ENCODE measurements at places on chromosomes 5 and 9.
A peak's percentile ranks its signal among the peaks of the same experiment; 100 is the strongest.

- no peak for DNase-seq
Observed at GRCh38 chr9:112041536-112042243, 133.4 kb downstream of the SUSD1 start.

DNA sequence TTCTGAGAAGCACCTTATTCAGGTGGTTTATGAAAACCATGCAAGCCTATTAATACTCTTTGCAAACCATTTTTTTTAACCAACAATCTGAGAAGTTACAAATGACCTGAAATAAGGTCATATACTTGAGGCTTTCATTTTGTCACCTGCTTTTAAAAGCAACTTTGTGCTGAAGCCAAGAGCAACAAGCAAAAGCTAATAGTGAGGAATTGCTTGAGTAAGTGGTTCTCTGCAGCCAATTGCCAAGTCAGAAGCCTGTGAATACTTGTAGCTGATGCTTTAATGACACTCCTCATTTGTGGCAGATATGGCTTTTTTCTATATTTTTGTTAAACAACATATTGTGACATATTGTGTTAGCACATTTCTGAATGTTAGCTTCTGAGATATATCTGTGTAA, 126.7 kb upstream of the ZNF608 start:
- no peak for DNase-seq

DNA sequence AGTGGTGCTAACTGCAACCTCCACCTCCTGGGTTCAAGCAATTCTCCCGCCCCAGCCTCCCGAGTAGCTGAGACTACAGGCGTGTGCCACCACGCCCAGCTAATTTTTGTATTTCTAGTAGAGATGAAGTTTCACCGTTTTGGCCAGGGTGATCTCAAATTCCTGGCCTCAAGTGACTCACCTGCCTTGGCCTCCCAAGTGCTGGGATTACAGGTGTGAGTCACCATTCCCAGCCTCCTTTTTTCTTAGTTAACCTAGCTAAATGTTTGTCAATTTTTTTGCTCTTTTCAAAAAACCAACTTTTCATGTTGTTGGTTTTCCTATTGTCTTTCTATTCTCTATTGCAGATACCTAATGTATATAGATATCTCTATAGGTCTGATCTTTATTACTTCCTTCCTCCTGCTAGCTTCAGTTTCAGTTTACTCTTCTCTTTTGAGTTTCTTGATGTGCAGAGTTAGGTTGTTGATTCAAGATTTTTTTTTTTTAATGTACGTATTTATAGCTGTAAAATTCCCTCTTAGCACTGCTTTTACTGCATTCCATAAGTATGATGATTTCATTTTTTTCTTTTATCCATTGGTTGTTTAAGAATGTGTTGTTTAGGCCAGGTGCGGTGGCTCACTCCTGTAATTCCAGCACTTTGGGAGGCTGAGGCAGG, 32.9 kb downstream of the FGD3 start:
- no peak for DNase-seq

DNA sequence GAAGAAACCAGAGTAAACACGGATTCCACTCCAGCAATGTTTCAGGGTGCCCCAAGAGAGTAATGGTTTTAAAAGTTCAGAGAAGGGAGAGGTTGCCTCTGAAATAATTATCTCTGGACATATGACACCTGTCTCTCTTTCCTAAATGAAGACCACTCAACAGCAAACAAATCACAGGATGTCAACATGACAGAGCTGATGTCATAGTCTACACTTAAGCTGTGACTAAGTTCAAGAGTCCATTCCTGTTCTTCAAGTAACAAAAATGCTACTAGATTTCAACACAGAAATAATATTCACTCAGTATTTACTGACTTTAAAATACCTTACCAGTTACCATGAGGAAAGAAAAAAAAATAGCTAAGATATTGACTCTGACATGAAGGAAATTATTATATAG, 44.7 kb upstream of the SLC30A5 start:
- DNase-seq = no peak

GRCh38 chr9:70679845-70680244, 265.4 kb upstream of the KLF9 start:
- DNase-seq = no peak

- DNase-seq = no peak
Observed at GRCh38 chr9:107103621-107104020, 179.5 kb upstream of the RAD23B start.

DNA sequence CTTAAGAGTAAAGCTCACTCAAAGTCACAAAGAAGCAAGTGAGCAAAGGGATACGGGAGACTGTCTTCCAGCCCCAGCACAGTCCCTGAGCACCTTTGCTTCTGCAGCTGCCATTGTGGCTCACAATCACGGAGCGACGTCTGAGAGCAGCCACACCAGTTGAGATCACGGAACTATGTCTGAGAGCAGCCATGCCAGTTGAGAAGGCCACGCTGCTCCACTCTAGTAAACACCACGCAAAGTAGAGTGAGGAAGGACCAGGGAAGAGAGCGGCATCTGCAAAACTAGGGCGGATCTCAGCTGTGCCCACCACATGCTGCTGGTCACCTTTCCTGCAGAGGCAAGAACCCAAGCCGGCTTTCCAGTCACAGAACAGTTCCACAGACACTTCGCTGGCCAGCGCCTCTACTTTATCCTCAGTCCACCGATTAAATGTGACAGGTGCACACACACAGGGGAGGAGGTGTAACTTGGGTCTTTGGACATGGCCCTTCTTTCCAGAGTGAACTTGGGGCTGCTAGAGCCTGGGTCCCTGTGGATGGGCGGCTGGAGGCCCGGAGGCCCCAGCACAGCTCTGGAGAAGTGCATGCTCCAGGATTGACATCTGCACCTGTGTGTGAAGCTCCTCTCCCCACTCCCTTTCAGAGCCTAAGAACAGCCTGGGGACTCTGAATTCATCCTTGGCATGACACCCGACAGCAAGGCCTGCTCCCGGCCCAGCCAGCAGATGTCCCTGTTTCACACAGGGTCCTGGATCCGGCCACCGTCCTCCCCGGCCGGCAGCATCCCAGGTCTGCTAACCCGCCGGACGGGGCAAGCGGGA, 324.9 kb upstream of the IRX4 start:
- no peak for DNase-seq

DNA sequence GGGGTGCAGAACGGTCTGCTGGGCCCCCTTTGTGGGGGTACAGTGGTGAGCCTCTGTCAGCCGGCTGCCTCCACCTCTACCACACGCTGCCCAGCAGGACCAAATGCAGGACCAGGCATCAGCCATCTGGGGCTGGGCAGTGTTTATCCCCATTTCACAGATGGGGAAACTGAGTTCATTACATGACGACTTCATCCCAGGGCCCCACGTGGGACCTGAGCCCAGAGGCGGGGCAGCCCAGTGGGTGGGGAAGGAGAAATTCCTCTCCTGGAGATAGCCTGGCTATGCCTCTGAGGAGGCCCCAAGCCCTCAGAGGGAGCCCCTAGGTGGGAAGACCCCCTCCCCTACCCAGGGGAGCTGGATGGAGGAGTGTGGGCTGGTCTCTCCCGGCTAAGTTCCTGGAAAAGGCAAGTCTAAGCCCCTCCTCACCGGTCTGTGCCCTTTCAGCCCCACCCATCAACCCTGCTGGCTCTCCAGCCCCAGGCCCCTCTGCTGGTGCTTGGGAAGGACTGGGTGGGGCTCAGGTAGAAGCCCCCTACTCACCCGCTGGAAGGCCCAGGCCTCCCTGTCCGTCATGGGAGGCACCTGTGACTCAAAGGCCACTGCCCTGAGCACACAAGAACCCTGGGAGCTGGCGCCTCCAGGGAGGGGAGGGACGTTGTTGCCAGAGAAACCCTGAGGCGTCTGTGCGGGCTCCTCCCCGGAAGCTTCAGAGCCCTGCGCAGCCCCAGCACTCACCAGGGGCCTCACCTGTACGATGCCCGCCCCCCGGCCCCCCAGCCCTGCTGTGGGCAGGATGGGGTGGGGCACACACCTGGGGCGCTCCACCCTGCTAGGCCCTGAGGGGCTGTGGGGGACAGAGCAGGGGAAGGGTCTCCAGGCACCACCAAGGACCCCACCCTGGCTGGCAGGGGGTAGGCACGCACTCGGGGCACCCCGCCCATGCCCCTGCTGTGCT, 7.4 kb upstream of the CCDC187 start:
- no peak for DNase-seq

DNA sequence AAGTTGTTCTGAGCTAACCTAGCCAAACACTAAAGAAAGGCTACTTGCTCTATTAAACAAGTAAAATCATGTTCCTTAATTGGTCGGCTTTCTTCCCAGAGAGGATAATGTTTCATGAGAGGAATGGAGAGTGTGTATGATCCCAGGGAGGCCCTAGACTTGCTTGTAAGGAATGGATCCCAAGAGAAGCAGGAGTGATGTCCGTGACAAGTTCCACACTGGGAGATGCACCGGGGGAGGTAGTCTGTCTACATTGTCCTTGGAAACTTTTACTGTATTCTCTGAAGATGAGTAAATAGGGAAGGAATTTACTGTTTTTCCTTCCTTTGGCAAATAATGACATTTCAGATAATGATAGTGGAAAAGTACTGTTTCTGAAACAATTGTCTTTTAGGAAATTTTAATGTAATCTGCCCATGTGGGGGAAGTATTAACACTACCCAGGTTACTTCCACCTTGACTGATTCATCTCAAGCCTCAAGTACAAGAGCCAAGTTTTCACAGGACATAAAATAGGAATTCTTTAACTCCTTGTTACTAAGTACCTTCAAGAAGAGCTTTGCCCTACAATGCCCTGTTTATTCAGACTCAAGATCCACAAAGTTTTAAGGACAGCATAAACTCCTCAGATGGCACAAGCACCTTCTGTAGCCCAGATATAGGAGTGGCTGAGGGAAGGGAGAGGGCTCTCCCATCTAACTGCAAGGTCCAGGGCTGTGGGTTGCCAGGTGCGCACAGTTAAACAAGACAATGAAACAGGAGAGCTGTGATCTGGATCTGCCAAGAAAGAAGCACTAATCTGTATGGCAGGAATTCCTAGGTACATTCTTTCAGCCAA, 152.1 kb downstream of the GNA14 start:
- no peak for DNase-seq

- no peak for DNase-seq
Observed at GRCh38 chr5:95928724-95929253, 32.9 kb downstream of the ELL2 start.

- DNase-seq = no peak
Observed at GRCh38 chr9:102700936-102701335, 294.2 kb upstream of the CYLC2 start.

- no peak for DNase-seq
Observed at GRCh38 chr5:4730279-4730678, 409.9 kb upstream of the ADAMTS16 start.

DNA sequence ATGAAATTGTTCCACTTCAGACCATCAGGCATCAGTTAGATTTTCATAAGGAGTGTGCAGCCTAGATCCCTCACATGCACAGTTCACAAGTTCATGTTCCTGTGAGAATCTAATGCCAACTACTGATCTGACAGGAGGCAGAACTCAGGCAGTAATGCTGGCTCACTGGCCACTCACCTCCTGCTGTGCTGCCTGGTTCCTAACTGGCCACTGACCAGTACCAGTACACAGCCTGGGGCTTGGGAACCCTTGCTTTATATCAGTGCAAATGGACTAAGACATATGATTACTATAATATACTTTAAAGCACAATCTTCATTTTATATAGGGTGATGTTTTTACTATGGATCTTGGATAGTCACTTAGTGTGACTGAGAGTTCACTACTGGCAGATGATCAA, 259.2 kb downstream of the SLCO4C1 start:
- no peak for DNase-seq

GRCh38 chr5:144778561-144778960, 607.9 kb downstream of the KCTD16 start:
- DNase-seq = no peak

DNA sequence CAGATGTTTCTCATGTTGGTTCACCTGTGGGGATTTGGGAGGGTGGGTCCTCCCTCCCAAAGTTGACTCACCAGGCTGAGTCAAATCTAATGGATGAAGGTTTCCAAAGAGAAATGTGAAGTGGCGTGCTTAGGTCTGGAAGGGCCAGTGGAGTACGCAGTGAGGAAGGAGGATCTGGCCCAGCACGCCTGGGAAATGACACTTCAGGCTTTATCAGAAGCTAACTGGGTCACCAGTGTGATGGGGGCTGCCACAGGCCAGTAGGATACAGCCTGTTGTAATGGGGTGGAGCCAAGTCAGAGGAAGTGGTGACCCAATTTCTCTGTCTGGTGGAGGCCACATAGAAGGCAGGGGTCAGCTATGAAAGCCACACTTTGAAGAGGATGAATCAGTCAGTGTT, 18.0 kb downstream of the POLR1E start:
- peak; percentile 73 for DNase-seq

DNA sequence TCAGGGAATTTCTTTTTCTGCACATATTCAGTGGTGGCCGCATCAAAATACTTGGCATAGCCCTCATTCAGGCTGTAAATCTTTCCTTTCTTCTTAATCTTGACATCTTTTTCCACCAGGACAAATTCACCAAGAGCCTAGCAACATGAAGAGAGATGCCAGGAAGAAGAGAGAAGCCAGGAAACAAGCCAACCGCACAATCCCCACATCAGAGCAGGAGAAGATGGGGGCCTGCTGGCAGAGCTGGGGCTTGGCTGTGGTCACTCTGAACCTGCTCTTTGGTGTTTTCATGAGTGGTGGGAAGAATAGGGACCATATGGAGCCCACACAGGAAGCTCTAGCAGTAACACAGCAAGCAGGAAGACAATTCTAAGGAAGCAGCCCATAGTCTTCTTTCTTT, 12.4 kb downstream of the PCAT7 start:
- DNase-seq = no peak

DNA sequence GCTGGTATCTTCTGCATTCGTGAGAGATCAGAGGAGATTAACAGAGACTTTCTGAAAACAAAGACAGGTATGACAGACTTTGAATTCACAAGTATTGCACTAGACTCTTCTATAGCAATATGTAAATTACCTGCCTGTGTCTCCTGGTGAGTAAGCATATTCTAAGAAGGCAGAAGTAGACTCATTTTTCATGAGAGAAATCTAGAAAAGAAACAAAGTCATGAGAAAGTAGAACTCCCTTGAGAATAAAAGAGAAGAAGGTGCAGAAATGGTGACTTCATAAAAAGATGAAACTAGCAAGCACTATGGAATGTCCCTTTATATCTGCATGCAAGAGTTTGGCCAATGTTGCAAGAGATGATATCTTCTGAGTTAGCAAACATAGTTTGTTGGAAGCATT, 419.8 kb downstream of the DMRT2 start:
- DNase-seq = no peak

DNA sequence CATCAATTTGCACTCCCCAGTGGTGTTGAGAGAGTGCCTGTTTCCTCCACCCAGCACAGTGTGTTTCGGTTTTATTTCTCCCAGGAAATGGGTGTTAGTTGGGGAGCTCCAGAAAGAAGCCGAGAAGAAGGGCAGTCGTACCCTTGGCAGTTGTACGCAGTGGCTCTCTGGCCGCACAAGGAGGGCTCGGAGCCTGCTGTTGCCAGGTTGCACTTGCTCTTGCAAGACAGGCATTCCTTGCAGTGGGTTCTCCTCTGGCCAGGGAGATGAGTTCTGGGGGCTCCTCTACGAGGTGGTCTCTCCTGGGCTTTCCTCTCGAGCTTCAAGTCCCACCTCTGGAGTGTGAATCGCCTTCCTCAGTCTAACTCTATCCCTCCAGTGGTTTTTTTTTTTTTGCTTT, 29.1 kb downstream of the QRFP start:
- DNase-seq = no peak
